ENCODE measurements at places on chromosomes 7 and 10.

- DNase-seq = no peak
These were observed 20.8 kb downstream of the CCDC6 start for GRCh38 chr10:59885430-59886134.

DNA sequence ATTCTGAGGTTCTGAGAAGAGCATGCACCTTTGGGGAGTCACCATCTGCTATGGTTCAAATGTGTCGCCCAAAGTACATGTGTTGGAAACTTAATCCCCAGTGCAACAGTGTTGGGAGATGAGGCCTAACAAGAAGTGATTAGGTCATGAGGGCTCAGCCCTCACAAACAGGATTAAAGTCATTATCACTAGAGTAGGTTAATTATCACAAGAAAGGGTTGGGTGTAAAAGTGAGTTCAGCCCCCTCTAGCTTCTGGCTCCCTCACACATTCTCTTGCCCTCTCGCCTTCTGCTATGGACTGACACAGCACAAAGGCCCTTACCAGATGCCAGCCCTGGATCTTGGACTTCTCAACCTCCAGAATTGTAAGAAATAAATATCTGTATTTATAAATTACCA is 100.3 kb upstream of the C10orf90 start:
- DNase-seq = no peak

GRCh38 chr7:142557971-142558582 is 191.2 kb upstream of the PRSS1 start:
- DNase-seq = no peak

DNA sequence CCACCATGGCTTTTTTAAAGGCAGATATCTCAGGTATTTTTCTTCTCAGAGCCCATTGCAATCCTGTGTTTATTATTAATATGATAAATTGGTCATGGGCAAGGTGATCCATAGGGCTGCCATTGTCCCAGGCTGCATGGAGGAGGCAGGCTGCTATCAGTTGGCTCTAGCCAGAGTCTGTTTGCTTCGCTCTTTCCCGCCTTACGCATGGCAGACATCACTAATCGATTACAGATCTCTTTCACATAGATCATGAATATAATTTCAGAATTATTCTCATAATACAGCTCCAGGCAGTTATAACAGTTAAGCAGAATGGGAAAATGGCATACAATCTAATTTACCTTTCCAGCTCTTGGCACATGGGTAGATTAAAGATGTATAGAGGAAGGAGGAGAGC is 30.4 kb upstream of the HABP2 start:
- DNase-seq = no peak

GRCh38 chr7:35613150-35613549 is 81.8 kb downstream of the HERPUD2 start:
- no peak for DNase-seq

- DNase-seq = no peak
These were observed 59.9 kb upstream of the DNAJB6 start for GRCh38 chr7:157276731-157277562.

DNA sequence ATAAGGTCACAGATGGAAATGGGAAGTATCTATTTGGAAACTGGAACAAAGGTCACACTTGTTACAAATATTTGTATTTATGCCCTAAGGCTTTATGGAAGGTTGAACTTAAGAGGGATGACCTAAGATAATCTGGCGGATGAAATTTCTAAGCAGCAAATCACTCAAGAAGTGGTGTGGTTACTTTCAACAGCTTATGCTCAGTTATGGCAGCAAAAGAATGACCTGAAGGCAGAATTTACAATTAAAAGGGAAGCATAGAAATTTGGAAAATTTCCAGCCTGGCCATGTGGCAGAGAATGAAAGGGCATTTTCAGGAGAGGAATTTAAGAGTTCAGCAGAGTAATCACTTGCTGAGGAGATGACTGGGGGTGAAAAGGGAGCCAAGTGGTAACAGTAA is 95.8 kb upstream of the TNS3 start:
- no peak for DNase-seq

- DNase-seq = no peak
These were observed 10.5 kb downstream of the POLR1F start for GRCh38 chr7:19698331-19698730.

- no peak for DNase-seq
These were observed 15.5 kb downstream of the LZTS2 start for GRCh38 chr10:101014966-101015581.

DNA sequence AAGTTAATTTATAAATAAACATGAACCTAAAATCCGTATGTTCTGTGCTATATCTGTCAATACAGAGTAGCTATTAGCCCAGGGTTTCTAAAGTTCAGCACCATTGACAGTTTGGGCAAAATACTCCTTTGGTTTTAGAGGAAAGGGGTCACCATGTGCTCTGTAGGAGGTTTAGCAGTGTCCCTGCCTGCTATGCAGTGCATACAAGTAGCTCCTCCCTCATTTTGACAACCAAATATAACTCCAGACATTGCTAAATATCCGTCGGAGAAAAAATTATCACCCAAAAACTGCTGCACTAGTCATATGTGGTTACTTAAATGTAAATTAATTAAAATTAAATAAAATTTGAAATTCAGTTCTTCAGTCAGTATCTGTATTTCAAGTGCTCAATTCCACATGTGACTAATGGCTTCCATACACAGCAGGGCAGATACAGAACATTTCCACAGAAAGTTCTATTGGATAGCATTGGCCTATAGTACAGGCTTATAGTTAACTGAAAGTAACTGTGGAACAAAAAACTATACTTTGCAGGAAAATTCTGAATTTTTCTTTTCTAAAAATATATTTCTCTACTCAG is 6.4 kb downstream of the UPF2 start:
- DNase-seq = no peak

- DNase-seq = no peak
These were observed 505.6 kb upstream of the MKI67 start for GRCh38 chr10:128631801-128632241.
